ENCODE measurements at places on chromosomes 12 and 14. TPM values are rescaled to one million over a fixed set of nuclear protein-coding genes. Genes with fewer than 3 reads are reported as not detected.

Gene PKP2
- 9.1 TPM for total RNA-seq

Gene MGP
- total RNA-seq, result 284 TPM

Gene SYNDIG1L
- total RNA-seq, result not detected

Gene GLIPR1
- 98.8 TPM for total RNA-seq

Gene WNT1
- total RNA-seq, result not detected

Gene TULP3
- total RNA-seq, result 32.9 TPM

Gene TAC3
- not detected for total RNA-seq

Gene HCAR2
- not detected for total RNA-seq

Gene GPR84
- not detected for total RNA-seq

Gene NELL2
- 0.62 TPM for total RNA-seq

Gene IL22
- not detected for total RNA-seq

Gene SERPINA12
- not detected for total RNA-seq

Gene ABCC9
- not detected for total RNA-seq

Gene AGAP2
- 0.24 TPM for total RNA-seq

Gene KRT74
- not detected for total RNA-seq

Gene PARPBP
- 19.6 TPM for total RNA-seq

Measured in endothelial cell of umbilical vein (primary cell).